ENCODE measurements at places on chromosomes 16 and 17. TPM values are rescaled to one million over a fixed set of nuclear protein-coding genes. Genes with fewer than 3 reads are reported as not detected.

The CACNA1G gene
- total RNA-seq, result not detected

The SDR42E2 gene
- total RNA-seq, result not detected

The SLC22A31 gene
- total RNA-seq, result not detected

The KRTAP3-2 gene
- total RNA-seq, result not detected

The CCL1 gene
- total RNA-seq, result not detected

The CHST5 gene
- 0.12 TPM for total RNA-seq

The RNF222 gene
- not detected for total RNA-seq

The KRT36 gene
- not detected for total RNA-seq

The SKAP1 gene
- total RNA-seq, result not detected

The RND2 gene
- total RNA-seq, result 0.10 TPM

The SLC16A6 gene
- 0.66 TPM for total RNA-seq

The STAC2 gene
- not detected for total RNA-seq

The AANAT gene
- total RNA-seq, result not detected

The TMC8 gene
- total RNA-seq, result 0.65 TPM

The CCL4 gene
- not detected for total RNA-seq

The RUNDC3A gene
- total RNA-seq, result not detected

The PRSS27 gene
- 0.49 TPM for total RNA-seq
